Amygdala (tissue), 56 donors: ENCODE measurements at places on chromosomes 3 and 15.

- no peak for DNase-seq
Measured at GRCh38 chr15:93451265-93451664, 362.3 kb upstream of the RGMA start.

DNA sequence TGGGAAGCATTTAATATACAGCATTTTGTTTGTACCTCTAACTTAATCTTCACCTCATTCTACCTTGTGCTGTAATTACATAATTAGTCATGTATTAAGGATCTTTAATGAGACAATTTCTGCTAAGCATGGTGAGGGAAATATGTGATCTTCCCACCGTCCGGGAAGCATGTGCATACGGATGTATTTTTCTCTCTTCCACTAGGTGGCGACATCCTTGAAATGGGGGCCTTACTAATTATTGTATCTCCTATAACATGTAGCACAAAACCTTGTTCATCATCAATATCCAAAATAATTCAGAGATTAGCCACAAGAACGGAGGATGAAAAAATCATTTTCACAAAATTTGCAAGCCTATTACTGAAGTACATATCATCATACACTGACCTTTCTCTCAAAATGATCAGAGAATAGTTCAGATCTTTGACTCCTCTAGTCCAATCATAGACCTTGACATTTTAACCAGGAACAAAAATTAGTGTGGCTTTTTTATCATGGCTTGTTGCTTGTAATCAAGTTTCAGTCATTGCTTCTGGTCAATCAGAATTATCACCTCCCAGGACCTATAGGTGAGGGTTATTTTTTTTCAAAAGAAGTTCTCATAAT, 148.9 kb upstream of the GBE1 start:
- no peak for DNase-seq

DNA sequence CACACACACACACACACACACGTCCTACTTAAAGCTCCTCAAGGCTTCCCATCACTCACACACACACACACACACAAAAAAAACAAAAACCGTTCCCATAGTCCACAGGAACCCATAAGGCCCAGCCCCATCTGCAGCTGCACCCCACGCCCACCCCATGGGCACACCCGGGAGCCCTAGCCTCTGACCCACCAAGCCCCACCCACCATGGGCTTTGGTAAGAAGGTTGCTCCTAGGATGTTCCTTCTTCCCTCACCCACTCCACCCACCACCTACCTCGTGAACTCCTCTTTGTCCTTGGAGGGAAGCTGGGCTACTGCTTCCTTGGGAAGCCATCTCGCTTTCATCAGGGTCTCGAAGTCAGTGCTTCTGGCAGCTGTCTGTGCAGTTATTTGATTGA, 115.1 kb downstream of the TPRA1 start:
- no peak for DNase-seq

DNA sequence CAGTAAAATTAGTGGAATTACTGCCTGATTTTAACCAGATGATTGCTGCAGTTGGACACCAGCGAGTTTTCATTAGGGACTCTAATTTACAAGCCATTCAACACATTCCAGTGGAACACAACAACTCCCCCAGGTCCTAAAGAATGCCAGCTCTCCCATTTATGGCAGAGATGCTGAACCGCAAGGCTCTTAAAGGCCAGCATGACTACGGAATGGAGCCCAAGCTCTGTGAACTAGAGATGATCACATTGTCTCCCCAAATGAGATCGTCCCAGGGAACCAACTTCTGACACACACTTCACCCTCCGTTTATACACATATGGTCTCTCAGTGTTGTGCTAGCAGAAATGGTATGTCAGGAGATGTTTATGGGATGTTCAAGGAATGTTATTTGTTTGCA, 446.2 kb upstream of the NR2F2 start:
- DNase-seq = no peak

- no peak for DNase-seq
Measured at GRCh38 chr3:184148076-184148475, 7.1 kb upstream of the DVL3 start.

- no peak for DNase-seq
Measured at GRCh38 chr15:80841541-80841940, 62.4 kb downstream of the CEMIP start.

DNA sequence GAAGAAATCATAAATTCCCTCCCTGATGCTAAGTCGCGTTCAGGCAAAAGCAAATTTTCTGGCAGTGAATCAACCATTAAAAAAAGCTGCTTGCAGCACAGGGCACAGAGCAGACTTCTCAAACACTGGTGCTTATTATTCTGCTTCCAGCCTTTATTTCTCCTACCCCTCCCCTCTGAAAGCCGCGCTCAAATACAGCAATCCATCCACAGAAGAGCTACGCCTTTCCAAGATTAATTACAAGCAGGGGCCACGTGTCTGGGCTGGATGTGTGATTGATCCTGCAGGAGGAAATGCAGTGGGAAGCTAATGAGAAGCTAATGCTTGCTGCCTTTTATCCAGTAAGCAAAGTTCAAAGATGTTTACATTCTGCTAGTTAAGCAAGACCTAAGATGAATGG, 134.9 kb upstream of the TOPAZ1 start:
- DNase-seq = no peak

DNA sequence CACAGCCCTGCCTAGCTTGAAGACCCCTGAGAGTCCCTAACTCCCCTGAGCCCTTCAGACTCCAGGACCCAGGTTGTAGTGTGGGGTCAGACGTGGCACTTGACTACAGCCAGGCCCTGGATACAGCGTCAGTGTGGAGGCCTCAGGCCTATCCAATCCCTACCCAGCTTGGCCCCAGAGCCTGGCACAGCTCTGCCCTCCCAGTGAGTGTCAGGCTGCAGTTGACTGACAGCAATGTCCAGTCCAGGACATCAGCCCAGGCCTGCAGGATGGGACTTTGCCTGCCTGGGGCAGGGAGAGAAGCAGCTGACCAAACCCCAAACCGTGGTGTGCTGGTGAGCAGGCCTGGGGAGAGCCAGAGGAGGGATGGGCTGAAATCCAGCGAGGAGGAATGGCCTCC, 27.3 kb downstream of the KLF13 start:
- peak; percentile 51 for DNase-seq
